Hippocampal formation (tissue), 2 donors: ENCODE measurements at places on chromosomes 6 and 20.

DNA sequence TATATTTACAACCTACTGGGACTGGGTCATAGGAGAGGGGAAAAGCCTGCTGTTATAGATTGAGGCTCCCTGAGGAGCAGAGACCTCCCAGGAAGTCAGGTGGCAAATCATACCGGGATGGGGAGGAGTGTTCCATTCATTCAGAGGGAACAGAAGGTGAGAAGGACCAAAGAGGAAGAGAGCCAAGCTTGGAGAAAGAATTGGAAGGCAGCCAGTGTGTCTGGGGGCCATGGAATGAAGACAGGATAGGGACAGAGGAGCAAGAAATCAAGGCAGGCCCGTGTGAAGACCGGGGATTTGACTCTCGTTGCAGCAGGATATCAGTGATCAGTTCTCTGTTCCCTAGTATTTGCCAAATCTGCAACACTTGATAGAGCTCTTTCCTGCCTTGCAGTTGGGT lies 5.7 kb upstream of the ZNF217 start:
- no peak for DNase-seq

- DNase-seq, result no peak
Observed at GRCh38 chr20:34495916-34496315, 20.3 kb upstream of the DYNLRB1 start.

DNA sequence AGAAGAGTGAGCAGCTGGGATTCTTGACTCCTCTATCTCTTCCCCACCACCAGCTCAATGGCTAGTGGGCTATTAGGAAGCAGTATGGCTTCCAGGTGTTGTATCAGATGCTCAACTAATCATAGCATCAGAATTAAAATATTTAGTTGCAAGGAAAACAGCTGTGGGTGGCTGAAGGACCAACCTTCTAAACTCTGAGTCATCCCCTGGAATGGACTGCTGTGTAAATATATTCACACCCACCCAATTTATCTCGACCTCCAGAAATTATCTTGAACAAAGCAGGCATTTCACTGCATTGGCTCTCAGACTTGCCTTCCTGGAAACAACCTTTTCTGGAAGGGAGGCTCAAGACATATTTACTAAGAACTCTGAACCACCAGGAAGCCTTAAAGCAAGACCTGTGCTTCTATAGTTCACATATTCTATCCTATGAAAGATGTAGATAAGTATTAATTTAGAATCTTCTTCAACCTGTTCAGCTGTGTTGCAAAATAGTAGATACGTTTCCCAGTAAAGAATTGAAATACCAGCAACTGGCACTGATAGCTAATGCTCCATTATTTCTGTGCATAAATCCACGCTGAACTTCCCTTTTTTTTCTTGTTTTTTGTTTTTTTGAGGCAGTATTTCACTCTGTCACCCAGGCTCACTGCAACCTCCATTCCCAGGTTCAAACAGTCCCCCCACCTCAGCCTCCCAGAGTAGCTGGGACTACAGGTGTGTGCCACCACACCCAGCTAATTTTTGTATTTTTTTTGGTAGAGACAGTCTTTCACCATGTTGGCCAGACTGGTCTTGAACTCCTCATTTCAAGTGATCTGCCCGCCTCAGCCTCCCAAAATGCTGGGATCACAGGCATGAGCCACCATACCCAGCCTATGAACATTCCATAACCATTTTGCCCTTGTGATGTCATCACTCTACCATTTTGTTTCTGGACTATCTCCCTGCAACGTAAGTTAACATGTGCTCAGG lies 56.9 kb upstream of the CD2AP start:
- DNase-seq, result no peak

DNA sequence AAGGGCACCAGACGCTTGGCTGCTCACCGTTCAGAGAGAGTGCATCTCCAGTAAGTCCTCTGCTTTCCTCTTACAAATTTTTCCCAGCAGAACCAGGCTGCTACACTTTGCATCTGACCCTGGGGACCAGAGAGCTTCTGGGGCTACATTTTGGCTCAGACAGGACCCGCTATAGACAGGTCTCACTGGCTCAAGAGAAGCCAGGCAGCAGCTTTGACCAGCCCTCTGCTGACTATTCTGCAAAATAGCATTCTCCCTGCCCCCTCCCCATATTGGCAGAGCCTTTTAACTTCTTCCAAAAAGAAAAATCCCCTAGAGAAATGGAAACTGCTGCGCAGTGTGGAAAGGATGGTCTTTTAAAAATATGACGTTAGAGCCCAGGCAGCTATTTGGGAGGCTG lies 37.2 kb downstream of the CPXM1 start:
- no peak for DNase-seq

GRCh38 chr6:137879885-137880745 lies 13.1 kb downstream of the TNFAIP3 start:
- no peak for DNase-seq

GRCh38 chr6:53704700-53705099 lies 39.1 kb upstream of the KLHL31 start:
- DNase-seq, result no peak

GRCh38 chr20:62676976-62677375 lies 31.7 kb upstream of the NTSR1 start:
- DNase-seq, result no peak

- DNase-seq, result no peak
Observed at GRCh38 chr20:10466325-10466724, 31.2 kb downstream of the SLX4IP start.

DNA sequence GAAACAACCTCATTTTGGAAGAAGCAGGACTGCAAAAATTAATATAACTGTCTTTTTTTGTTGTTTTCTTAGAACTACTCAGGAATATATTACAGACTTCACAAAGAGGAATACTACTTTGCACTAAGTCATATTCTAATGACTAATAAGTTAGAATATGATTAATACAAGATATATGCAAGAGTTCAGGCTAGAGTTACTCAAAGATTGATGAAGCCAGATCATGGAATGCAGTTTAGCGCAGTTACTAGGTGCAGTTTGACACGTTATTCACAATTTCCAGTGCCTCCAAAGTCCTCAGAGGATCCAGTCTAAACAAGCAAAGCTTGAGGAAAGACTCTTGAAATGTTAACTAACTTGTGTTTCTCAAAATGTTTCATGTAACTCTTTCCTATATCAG lies 1.2 kb upstream of the MYCT1 start:
- no peak for DNase-seq

DNA sequence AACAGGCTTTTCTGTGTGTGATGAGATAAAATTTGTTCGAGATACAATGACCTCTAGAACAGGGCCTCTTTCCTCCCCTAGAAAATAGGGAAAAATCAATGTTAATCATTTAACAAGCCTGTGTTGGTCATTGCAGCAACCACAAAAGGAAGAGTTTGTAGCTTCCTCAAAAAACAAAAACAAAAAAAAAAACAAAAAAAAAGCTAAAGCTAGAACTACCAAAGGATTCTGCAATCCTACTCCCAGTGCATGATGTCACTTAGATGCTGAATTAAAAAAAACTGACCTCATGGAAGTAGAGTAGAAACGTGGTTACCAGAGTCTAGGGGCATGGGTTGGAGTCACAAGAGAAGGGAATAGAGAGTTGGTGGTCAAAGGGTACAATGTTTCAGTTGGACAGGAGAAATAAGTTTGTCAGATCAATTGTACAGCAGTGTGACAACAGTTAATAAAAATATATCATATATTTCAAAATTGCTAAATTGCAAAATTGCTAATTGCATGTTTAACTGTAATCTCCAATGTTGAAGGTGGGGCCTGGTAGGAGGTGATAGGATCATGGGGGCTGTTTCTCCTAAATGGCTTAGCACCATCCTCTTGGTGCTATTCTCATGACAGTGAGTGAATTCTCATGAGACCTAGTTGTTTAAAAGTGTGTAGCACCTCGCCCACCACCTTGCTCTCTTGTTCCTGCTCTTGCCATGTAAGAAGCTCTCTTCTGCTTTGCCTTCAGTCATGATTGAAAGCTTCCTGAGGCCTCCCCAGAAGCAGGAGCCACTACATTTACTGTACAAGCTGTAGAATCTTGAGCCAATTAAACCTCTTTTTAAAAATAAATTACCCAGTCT lies 163.4 kb upstream of the SIM1 start:
- DNase-seq, result no peak

- no peak for DNase-seq
Observed at GRCh38 chr6:44115866-44116265, 11.4 kb downstream of the MRPL14 start.

DNA sequence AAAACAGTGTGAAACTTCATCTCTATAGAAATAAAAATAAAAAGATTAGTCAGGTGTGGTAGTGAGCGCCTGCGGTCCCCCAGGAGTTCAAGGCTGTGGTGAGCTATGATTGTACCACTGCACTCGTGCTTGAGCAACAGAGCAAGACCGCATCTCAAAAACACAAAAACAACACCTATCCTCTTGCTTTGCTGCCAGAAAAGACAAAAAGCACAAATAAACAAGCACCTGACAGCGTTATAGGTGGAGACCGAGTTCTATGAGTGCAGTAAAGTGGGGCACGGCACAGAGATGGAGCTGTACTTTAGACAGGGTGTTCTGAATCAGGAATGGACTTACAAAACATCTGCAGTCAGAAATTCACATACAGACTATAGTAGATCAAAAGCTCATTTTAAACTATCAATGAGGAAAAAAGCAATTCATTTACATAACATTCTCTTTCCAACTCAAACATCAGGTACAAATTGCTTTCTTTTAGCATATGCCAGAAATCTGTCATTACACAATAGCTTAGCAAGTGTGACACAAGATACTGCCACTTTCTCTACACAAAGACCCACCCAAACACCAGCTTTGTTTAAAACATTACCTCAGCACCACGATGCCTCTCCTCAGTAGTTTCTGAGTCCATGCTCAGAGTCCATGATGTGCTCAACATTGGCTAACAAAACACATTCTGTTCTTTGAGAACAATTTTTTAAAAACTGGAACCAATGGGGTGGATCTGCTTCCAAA lies 10.1 kb downstream of the EZR start:
- DNase-seq, result no peak

DNA sequence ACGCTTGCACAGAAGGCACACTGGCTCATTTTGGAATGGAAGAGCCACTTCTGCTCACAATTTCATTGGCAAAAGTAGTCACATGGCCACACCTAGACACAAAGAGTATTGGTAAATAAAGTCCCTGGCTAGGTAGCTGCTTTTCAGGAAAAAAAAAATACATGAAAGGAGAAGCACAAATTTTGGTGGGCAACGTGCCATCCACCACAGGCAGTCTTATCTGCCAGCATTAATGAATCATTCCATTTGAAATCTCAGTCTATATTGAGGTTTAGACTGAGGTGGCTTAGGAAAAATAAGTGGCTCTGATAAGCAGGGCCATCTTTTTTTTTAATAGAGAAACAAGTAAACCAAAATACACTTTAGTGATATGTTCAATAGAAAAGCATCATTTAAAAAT lies 44.3 kb downstream of the ADGRB3 start:
- no peak for DNase-seq

GRCh38 chr6:167046861-167047495 lies 47.8 kb downstream of the CEP43 start:
- no peak for DNase-seq

DNA sequence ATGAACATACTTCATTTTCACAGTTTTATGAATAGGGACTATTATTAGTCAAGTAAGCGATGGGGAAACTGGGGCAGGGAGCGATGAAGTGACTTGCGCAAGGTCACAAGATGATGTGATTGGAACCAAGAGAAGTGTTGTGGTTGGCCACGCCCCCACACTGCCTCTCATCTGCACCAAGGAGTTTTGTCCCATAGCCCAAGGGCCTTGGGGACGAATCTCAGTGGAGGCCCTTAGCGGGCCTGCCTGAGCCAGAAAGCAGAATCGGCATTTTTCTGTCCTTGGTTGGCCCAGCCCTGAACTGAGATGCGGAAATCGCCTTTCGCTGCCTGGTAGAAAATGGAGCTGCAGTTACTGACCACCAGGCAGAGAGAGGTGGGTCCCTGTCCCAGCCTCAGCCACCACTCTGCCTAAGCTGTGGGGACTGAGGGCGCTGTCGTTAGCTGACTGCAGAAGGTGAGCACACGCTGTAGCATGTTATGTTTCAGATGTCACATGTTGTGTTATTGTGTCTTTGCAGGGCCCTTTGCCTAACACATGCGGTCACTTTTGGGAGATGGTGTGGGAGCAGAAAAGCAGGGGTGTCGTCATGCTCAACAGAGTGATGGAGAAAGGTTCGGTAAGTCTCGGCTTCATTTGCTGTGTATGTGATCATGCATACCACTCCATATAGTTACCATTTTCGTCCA lies 57.8 kb downstream of the PTPN1 start:
- DNase-seq, result no peak

DNA sequence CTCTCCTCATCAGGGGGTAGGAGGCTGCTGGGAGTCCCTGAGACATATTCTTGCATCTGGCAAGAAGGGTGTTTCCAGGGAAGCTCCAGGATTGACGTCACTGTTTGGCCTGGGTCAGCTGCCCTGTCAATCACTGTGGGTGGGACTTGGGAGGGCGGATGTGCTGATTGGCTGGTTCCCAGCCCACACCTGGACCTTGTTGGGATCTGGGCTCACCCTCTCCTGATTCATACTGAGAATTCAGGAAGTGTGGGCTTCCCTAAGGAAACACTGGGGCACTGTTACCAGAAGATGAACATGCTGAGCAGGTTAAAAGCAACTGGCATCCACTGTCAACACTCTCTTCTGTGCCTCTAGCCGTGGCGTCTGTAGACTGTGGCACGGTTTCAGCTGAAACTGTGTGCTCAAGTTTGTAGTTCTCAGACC lies 36.5 kb downstream of the CDH26 start:
- no peak for DNase-seq

DNA sequence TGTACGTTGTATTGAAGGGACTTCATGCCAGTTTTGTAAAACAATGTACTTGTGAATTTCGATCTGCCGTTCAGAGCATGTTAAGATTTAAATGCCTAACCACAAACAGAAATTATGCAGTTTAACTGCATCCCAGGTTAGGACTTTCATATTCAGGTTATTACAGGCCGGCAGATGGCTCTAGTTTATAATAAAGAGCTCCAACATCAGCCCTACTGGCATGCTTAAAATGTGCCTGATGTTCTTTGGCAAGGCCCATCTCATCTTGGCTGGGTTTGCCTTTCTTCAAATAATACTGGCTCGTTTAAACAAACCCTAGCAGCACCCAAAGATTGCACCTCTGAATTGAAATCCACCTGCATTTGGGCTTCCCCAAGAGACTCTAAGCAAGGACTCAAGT lies 169.3 kb upstream of the RIN2 start:
- DNase-seq, result no peak

- no peak for DNase-seq
Observed at GRCh38 chr6:39923861-39924260, 10.4 kb downstream of the MOCS1 start.

DNA sequence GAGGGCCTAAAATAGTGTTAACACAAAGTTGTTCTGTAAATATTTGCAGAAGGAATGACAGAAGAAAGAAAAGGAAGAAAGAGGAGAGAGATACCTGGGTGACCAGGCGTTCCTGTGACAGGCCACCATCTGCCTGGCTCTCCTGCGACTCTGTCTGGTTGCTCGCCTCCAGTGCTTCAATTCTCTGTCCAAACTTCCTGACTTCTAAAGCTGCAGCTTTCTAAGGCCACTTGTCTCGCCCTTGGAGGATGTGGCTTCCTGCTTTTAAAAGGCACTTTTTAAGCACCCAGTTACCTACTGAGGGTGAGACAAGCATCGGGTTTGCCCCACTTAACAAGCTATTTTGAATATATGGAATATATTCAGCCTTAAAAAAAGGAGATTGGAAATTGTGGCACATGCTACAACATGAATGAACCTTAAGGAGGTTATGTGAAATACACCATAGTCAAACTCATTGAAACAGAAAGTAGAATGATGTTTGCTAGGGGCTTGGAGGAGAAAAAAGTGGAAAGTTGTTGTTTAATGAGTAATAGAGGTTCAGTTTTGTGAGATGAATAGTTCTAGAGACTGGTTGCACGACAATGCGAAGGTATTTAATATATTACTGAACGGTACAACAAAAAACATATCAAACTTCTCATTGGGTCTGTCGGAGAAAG lies 32.8 kb downstream of the VIP start:
- DNase-seq, result no peak

- DNase-seq, result no peak
Observed at GRCh38 chr20:4038047-4038459, 22.7 kb upstream of the RNF24 start.
